SK-N-SH treated with all-trans-retinoic acid at 6 μM for 48 hours (cell line): ENCODE measurements at places on chromosomes 12 and 14.
A peak's percentile ranks its signal among the peaks of the same experiment; 100 is the strongest.

DNA sequence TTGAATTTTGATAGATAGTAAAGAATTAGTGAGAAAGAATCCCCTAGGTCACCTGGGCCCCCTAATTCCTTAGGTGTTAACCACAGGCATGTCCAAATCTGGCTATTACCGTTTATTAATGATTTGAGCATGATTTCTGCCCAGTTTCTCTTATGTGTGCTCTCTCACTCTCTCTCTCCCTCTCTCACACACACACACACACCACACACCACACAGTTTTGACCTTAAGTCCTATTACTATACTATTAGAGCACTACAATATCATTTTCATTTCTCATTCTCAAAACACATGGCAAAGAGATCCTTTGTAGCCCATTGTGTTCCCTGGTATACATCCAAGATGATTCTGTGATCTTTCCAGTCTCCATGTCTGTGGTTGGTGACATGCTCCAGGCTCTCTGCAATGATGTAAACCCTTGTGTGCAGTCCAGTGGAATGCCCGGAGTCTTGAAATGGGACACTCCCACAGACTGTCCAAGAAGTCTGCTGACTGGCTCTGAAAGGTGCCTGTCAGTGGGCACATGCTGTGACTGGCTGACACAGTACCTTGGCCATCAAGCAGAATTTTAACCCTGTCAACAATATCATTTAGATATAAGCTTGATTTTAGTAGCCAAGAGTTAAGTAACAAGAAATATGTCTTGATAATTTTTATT lies 96.2 kb downstream of the FIGNL2 start:
- ATAC-seq: peak; percentile 99

GRCh38 chr12:6824085-6824775 lies 2.6 kb downstream of the GPR162 start:
- no peak for ATAC-seq

DNA sequence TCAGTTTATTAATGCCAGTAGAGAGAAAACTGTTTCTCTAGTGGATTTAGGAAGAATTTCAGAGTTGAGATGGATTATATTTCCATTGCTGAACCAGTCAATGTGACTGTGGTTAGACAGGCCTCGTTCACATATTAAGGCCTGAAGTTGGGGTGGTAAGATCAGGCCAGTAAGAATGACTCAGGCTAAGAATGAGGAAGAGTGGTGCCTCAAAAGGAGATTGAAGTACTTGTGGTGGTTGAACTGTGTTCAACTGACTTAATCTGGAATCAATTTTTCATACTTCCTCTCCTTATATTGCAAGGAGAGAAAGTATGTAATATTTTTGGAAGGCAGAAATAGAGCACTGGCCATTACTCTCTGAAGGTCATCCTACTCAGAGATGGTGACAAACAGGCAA lies 37.8 kb upstream of the ATF7IP start:
- ATAC-seq: no peak

DNA sequence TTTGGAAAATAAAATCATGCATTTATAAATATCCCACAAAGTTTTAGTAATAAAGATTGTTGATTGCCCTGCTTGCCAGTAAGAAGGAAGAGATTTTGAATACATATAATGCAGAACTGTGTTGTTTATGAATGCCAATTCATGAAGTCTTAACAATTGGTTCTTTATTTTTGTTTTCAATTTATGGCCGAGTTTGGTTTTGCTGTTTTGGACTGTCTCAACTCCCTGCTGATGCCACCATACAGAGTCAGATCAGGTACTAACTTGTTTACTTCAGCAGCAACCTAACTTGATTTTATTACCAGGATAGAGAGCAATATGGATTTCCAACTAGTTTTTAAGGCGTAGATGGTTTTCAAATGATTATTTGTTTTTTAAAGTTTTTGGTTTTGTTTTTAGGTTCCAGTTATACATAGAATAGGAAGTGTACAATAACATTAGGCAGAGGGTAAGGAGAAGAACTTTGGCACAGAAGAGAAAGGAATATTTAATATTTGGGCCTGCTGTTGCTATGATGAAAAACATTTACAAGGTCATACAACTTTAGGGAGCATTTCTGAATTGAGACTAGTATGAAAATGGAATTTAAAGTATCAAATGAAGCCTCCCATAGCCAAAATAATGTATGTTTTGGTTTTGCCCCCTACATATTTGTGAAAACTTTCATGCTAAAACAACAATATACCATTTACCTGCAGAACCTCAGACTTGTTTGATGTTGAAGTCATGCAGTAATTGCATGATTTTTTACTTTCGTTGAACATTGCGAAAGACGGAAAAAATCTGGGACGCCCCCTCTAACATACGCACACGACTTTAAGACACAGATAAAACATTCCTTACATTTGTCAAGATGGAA lies 904 bp upstream of the FAM177A1 start:
- ATAC-seq: 0 out of 3 replicates have a peak, but pooled peaks have one; percentile 1

GRCh38 chr12:93767524-93767863 lies 90.3 kb downstream of the CRADD start:
- peak; percentile 21 for ATAC-seq

- ATAC-seq: no peak
Observed at GRCh38 chr14:92523752-92524151, 10.2 kb downstream of the RIN3 start.

GRCh38 chr12:49231878-49232655 lies 32.8 kb upstream of the TUBA1C start:
- ATAC-seq: no peak

DNA sequence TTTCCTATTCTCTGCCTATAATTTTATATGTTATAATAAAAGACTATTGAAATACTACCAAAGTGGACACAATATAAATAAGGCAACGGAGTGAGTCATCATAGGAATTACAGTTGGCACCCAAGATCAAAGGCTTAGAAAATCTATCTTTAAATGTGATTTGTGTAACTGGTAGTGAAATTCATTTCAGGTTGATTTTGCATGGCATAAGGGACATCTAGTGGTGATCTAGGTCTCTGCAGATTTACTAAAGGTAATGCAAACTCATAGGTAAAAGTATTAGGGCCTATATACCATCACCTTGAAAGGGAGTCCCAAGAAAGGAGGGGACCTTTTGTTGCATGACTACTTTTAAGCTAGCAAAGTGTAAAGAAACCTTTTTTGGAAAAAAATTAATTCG lies 527.2 kb downstream of the NRXN3 start:
- ATAC-seq: no peak

DNA sequence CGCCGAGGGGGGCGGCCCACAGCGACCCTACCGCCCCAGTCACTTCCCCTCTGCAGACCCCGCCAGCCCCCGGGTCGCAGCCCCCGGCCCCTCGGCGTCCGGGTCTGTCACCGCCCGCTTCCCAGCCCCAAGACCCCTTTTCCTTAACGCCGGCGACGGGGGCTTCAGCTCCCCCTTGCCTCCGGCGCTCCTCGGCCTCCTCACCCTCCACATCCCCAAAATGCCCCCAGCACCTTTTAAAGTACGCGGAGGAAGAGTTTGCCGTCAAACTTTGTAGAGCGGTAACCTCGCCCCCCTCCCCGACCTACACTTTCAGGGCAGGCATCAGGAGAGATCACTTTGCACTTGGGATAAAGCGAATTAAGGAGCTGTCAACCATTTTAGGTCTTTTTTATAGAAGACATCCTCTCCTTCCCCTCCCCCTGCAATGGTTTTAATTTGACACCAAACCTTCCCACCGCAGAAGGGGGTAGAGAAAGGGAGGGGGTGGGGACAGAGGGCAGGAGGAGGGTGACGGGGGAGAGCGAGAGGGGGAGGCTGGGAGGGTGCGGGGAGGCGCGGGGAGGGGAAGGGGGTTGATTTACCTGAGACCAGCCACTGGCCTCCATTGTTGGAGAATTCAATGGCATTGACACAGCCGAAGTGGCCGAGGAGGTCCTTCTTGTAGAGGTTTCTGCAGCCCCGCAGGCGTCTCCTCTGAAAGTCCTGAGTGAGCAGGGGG lies 578 bp downstream of the DCAF5 start:
- peak; percentile 13 for ATAC-seq

DNA sequence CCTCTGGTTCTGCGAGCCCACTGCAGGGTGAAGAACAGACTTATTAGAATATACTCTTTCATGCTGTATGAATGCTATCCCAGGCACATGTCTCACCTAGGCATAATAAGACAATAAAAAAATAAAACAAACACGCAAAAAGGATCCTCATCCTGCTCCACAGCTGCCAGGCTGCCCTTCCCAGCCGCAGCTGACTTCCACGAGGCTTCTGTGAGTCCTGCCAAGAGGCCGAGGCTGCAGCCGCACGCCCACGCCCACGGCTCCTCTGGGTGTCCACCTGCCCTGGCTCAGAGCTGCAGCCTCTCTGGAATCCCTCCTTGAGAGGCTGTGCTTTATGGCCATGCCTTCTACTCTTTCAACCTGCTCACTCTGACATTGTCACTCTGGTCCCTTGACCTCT lies 6.9 kb downstream of the SMIM41 start:
- no peak for ATAC-seq

DNA sequence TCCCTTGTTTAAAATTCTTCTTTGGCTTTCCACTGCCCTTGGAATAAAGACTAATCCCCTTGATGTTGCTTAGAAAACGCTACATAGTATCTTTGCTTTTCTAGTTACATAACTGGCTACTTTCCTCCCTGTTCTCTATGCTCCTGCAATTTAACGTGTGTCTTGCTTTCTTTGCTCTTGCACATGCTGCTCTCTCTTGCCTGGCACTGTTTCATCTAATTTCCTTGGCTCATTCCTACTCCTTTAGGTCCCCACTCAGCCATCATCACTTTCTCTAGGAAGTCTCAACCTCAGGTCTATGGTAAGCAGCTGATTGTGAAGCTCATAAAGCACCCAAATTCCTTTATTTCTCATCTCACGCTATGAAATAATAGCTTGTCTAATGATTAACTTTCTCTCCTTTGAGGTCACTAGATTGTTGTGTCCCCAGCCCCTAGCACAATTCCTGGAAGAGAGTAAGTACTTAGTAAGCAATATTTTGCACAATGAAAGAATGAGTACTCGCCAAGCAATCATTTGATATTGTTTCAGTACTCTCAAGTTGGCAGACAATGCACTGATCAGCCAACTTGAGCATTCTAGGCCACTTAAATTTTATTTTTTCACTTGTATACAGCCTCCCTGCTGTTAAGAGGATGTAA lies 3.3 kb downstream of the ALDH6A1 start:
- ATAC-seq: no peak

DNA sequence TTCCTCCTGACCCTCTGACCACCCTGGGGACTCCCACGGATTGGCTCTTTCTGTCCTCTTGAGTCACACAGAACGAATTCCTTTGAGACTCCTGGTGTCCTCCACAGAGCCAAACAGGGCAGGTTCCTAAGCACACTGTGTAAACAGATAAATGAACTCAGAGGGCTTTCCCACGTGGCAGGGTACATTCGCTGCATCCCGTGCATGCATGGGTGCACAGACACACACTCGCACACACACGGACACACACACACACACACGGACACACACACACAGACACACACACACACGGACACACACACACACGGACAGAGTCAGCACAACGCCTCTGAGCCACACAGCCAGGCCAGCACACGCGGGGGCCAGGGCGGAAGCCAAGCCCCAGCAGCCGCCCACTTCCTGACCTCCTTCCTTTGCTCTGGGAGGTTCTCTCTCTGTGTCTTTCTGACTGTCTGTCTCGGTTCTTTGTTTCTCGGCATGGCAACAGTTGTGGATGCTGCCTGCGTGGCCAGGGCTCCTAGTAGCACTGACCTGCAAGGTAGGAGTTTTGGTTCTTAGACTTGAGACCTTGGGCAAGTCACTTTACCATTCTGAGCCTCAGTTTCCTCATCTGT lies 706 bp downstream of the CRACR2A start:
- no peak; the same call in 2 of the 3 replicates for ATAC-seq

GRCh38 chr12:87094356-87094755 lies 838.2 kb upstream of the MGAT4C start:
- ATAC-seq: no peak

DNA sequence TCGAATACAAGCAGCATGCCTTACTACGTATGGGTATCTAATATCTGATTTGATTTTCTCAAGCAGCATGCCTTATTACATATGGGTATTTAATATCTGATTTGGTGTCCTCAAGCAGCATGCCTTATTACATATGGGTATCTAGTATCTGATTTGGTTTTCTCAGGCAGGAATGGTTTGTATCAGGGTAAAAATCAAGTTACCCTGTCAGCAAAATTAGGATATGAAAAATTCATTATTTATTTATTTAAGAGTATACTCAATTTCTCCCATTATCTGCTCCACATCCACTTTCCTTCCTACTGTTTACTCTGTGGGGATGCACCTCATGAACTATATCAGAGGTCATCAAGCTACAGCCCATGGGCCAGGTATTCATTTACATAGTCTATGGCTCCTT lies 21.9 kb downstream of the ZNF891 start:
- ATAC-seq: no peak

GRCh38 chr12:6569312-6569711 lies 1.2 kb upstream of the NOP2 start:
- no peak for ATAC-seq

- no peak for ATAC-seq
Observed at GRCh38 chr12:32508626-32509025, 109.3 kb downstream of the FGD4 start.

DNA sequence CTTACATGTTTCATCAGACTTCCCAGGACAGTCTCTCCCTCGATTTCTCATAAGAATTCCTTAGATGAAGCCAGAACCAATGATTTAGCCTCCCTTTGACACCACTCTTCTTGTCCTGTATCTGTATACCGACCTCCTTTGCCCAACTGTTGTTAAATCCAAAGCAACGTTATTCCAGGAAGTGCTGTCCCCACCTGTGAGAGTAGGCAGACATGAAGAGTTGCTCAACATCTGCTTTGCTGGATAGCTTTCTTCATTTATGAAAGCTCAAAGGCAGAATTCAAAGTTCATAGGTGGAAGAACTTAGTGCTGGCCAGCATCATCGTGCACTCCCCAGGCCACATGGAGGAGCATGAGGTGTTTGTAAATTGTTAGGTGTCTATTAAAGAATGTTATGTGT lies 55.6 kb downstream of the GTF2A1 start:
- no peak for ATAC-seq

DNA sequence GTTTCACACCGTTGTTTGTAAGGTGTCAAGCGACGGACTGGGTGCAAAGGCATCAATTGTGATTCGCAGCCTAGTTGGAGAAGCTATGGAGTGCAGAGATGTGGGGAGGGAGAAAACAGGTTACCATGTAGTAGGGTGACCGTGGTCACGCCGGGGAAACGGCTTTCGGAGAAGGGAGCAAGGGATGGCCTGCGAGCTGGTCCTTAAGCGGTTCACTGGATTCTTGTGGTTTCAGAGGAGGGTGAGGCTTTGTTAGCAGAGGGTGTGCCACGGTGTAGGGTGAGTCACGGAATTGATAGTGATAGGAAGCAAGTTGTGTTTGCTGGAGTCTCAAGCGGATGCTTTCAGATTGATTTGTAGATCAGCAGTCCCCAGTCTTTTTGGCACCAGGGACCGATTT lies 2.3 kb downstream of the PIWIL1 start:
- no peak for ATAC-seq
